Naive thymus-derived CD8-positive, alpha-beta T cell (primary cell): ENCODE measurements at places on chromosomes 6 and 20.

GRCh38 chr6:80206758-80207157 lies 100.3 kb downstream of the BCKDHB start:
- no peak for DNase-seq

DNA sequence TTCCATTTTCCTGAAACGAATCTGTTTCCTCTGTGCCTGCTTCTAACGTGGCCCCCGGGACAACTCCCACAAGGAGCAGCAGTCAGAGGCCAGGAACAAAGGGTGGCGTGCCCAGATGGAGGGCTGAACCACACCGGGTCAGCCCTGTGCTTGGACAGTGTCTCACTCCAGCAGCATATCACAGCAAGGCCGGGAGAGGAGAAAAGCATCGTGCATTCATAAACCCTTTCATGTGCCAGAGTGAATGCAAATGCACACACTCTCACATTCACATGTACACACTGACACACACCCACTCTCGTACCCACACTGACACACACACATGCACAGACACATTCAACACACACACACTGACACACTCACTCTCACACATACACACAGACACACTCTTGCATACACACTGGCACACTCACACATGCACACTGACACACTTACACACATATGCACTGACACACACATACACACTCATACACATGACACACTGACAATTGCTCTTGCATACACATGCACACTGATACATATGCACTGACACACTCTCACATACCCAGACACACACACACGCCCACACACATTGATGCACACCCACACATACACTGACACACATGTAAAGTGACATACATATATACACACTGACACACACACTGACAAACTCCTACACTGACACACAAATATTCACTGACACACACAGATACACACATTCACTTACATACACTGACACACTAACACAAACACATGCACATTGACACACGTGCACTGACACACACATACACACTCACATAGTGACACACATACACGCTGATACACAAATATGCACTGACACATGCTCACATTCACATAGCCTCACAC lies 237.0 kb downstream of the LRFN2 start:
- DNase-seq = no peak

DNA sequence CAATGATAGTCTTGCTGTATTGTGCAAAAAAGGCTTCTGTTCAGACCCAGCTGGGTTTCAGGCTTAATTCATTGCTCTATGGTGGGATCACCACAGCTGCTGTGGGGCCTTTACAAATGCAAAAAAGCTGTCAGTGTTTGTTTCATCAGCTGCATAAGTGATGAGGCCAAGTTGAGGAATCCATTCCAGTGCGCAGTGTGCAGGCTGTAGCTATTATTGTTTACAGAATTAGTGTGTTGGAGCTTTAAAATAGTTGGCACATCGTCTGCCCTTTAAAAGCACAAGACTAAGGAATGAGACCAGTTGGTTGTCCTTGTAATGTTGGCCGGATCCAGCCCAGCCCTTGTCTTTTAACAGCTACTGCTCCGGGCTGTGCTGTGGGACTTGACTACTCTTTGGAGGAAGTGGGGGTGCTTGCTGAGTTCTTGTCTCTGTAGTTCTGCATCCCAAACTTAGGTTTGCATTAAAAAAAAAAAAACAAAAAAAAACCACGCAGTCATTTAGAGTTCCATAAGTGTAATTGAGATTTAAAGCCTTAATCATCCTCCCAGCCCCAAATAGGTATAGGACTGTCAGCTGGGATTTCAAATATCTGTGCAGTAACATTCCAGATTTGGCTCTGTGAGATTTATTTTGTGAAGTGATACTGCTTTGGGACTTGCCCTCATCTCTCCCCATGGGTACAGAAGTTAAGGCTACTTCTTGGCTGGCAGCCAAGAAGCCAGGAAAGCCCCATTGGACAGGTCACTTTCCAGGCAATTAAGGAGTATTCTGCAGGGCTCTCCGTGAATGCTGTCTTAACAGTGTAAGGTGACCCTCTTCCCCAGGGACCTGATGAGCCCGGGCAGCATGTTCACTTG lies 19.3 kb downstream of the JARID2 start:
- no peak for DNase-seq

DNA sequence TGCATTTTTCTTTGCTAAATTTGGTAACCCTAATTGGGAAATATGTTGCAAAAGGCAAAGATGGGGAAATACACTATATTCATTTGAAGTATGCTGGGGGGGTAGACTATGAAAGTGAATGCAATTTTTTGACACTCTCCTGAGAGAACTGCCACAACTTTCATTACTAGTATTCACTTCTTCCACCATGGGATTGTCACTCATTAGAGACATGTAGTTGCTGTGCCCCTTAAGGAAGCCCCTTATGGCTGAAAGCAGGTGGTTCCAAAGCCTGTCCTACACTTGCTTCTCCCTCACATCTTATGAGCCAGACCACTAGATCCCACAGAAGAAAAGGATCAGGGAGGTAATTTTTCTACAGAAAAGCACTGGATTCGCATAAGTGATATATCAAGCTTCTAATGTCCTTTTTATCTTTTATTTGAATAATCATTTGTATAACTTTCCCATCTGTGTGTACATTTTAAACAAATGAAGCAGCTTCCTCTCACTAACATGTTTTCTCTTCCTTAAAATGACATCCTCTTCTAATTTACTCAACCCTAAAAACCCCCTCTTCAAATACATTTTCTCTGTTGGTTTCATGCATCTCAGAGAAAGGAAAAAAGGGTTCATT lies 83.8 kb downstream of the GCLC start:
- no peak for DNase-seq

DNA sequence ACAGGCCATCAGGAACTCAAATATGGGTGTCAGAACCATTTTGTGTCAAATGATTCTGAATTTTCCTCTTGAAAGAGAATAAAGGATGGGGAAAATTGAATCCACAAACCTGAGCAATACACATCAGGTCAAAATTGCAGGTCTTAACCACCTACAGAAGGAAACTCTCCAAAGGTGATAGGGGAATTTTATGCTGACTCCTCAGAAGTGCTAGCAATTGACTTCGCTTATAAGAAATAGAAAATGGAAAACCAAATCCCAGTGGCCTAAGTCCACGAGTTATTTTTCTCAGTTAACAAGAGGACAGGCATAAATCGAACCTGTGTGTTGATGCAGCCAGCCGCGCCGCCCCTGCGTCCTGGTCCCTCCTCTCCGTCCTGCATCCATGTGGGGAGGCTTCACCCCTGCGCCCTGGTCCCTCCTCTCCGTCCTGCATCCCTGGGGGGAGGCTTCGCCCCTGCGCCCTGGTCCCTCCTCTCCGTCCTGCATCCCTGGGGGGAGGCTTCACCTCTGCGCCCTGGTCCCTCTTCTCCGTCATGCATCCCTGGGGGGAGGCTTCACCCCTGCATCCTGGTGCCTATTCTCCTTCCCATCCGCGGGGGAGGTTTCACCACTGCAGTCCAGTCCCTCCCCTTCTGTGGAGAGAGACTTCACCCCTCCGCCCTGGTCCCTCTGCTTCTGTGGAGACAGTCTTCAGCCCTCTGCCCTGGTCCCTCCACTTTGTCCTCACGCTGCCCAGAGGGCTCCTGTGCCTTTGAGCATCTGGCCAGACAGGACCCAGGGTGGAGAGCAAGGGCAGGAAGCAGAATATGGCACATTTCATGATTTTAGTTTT lies 230.3 kb downstream of the SMOC2 start:
- DNase-seq = no peak

DNA sequence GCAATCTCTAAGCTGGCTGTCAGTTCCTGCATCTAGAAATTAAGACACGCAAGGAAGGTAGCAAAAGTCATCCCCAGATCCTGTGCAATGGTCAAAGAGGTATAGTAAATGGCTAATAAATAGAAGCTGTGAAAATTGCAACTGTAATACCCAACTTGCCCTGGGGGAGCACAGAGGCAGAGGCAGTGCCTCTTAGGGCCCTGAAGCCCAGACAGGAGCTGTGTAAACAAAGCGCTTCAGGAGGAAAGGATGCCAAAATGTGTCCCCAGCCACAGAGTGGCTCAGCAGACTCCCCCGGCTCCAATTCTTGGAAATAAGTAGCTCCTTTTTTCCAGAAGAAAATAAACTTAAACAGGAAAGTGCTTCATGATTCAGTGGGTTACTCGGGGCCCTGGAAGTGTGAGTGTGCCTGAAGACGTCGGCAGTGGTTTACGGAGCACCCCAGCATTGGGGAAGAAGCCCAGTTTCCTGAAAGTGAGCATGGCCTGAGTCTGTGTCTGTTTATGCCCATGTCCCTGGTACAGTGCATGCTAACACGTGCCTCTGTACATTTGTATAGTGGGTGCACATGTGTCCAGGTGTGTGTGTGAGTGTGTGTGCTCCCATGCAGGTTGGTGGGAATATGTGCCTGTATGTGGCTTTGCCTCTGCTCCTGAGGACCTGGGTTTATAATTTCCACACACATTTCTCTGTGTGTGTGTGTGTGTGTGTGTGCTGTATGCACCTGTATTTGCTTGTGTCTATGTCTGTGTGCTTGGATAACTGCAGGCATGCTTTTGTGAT lies 246.7 kb downstream of the MAFB start:
- no peak for DNase-seq

DNA sequence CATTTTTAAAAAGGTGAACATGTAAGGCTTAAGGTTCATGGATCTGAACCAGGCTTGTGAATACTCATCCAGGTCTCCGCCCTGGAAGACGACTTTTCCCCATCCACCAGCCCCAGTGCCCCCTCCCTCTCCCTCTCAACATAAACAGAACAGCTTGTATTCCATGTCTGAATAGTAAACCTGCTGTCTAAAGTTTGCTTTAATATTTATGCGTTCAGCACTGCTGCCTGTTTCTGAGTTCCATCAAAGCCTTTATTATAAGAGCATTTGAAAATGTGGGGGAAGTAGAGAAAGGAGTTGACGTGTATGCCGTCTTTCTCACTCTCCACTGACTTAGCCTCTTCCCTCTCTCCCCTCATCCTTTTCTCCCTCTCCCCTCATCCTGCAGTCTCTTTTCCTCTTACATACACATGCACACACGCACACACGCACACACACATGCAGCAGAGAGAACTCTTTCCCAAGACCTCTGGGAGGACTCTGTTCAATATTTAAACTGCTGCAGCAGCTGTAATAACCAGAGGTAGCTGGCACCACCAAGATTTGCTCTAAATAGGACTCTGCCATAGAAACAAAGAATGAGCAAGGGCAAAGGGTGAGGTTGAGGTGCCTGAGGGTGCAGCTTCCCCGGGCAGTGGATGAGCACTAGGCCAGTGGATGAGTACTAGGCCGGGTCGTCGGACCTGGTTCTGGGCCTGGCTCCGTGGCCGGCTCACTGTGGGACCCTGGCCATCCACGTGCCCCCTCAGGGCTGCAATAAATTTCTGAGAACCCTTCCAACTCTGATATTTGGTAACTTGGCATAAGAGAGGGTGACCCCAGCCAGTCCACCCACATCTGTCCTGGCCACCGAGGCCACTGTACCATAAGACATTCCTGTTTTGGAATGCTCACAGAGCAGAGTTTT lies 35.4 kb upstream of the VSTM2L start:
- DNase-seq = no peak

DNA sequence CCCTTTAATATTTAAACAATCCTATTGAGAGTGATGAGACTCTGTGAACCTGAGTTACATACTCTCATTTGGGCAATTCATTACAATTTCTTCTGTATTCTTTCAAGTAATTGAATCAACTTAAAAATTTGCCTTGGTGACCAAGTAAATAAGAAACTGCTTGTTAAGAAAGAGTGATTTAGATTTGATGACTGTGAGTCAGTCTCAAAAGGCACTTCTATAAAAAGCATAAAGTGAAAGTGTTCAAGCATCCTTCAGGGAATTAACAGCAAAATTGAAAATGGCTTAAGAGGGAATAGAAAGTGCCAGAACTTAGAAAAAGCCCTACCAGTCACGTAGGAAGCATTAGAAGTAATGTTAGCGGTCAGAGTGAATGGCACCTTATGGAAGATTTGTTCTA lies 654.7 kb downstream of the EPM2A start:
- DNase-seq = no peak

GRCh38 chr20:50513169-50514034 lies 3.2 kb downstream of the PTPN1 start:
- DNase-seq = no peak

DNA sequence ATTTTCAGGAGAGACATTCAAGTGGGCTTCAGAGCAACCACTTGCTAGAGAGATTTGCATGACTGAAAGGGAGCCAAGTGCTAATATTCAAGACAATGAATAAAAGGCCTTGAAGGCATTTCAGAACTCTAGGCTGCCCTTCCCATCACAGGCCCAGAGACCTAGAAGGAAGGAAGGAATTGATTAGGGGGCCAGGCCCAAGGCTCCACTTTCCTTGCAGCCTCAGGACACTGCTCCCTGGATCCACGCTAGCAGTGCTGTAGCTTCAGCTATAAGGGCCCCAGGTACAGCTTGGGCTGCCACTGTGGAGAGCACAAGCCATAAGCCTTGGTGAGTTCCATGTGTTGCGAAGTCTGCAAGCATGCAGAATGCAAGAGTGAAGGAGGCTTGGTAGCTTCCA lies 731.9 kb upstream of the FLRT3 start:
- no peak for DNase-seq

- no peak for DNase-seq
Measured at GRCh38 chr6:835476-836160, 142.7 kb upstream of the EXOC2 start.

DNA sequence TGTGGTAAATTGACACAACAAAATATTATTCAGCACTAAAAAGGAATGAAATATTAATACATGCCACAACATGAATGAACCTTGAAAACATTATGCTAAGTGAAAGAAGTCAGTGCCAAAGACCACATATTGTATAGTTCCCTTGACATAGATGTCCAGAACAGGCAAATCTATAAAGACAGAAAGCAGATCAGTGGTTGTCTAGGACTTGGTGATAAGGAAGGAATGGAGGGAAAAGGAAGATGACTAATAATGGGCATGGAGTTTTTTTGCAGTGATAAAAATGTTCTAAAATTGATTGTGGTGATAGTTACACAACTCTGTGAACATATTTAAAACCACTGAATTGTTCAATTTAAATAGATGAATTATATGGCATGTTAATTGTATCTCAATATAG lies 32.5 kb downstream of the TBX18 start:
- no peak for DNase-seq

DNA sequence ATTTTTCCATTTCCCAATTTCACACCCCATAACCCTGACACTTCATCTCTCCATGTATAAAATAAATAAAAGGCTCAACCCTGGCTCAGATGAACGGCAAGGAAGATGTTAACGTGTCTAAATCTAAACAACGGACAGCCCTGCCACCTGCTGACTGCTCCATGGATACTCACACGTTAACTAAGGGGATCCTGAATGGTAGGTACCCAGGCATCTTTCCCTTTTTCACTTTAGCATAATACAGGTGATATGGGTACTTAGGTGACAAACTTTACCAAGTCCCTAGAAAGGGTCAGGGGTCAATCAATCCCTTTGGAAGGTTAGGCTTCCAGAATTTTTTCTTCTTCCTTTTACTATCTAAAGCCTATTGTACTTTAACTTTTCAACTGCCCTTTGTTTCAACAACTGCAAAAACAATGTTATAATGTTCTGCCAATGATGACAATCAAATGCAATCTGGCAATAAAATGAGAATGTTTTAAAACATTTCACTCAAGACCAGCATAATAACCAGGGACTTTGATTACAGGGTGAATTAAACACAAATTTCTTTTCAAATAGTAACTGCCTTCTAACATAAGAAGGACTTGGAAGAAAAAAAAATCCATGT lies 52.4 kb upstream of the IPCEF1 start:
- DNase-seq = no peak

- peak; percentile 11 for DNase-seq
Measured at GRCh38 chr20:17622851-17623508, 53.1 kb downstream of the DSTN start.

- no peak for DNase-seq
Measured at GRCh38 chr20:43945391-43946205, 30.9 kb downstream of the TOX2 start.

- no peak for DNase-seq
Measured at GRCh38 chr20:20791664-20792568, 79.5 kb upstream of the RALGAPA2 start.
